ENCODE measurements at places on chromosomes 7 and 10.

DNA sequence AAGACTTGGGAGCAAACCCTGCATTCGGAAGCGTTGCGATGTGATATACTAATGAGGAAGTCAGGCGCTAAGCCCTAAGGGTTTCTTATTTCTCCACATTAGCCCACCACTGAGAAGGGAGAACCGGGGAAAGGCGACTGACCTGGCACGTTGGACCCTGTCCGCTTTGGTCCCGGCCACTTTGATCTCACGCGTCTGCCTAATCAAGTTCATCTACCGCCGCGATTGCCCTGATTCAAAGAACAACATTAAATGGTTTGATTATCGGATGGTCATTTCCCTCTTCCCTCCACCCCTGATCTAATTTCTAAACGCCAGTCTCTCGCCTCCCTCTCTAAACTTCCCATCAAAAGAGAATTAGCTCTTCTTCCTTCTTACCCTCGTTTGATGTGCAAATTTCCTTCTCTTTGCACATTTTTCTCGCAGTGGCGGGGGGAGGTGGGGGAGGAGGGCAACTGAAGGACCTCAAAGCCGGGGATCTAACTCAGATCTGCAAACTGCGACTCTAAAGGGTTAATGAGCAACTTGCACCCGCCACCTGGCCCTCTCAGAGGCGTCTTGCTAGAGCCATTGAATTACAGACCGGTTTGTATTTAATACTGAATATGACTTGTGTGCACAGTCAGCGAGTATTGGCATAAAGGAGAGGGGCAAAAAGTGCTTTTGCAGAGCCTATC lies 687 bp upstream of the DKK1 start:
- no peak for DNase-seq

DNA sequence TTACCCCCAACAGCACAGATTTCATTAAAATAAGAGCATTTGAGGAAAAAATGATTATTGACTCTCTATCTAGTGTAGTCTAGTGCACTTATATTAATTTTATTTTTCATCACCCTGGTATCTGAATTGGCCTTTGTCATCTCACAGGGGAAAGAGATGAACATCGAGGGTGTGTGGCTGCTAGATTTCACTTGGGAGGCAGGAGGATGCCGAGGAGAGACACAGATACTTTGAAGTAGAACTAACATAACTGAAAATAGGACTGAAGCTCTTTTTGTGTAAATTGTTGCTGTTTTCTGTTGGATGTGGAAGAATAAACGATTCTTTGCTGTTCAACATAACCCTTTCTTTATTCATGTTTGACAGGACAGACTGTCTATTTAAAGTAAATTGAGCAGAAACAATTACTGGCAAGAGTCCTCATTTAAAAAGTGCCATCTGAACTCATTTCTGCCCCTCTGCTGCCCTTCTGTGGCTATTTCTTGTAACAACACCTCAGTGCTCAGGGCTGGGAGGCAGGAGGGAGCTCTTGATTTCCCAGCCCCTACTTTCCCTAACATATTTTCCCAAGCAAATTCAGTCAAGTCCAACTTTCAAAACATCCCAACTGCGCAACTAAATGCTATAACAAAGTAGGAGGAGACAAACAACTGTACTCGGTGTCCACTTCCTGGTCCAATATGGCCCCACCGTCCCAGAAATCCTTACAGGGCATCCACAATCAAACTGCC lies 15.6 kb downstream of the LYZL1 start:
- peak; percentile 27 for DNase-seq

DNA sequence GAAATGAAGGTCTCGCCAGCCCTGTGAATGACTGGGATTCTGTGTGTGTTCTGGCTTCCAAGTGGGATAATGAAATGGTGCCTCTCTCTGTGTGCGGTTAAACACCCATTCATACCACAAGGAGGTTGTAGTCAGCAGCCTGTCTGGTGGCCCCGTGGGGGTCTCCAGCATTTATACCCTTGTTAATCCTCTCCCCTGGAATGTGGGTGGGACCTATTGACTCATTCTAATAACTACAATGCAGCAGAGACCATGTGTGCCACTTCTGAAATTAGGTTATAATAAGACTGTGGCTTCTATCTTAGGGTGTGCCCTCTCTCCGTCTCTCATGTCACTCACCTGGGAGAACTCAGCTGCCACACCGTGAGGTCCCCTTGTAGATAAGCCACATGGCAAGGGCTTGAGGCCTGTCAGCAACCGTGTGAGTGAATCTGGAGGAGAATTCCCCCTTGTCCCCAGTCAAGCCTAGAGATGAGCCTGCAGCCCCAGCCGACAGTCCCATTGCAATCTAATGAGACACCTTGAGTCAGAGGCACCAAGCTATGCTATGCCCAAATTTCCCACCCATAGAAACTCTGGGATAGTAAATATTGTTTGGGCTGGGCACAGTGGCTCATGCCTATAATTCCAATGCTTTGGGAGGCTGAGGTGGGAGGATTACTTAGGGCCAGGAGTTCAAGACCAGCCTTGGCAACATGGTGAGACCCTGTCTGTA lies 106.8 kb downstream of the GALNT17 start:
- DNase-seq = no peak

DNA sequence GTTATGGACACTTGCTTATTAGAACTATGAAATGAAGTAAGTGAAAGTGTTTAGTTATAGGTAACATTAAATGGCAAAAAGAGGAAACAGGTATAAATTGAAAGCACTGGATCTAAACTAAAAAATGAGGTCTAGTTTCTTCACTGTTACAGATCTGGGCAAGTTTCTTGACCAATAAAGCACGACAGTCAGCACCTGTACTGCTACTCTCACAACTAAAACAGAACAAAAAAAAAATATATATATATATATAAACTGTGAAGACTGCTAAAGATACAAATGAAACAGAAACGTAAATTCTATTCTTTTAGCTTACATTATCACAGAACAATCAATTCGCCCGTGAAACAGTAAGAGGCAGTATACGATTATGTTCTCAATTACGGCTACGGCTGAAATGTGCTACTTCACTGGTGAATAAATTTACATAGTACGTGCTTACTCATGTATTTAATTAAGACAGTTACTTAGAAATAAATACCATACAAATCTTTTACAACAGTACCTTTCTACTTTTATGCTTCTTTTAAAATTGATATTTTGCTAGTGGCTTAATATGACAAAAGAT lies 4.2 kb downstream of the AHR start:
- no peak for DNase-seq

DNA sequence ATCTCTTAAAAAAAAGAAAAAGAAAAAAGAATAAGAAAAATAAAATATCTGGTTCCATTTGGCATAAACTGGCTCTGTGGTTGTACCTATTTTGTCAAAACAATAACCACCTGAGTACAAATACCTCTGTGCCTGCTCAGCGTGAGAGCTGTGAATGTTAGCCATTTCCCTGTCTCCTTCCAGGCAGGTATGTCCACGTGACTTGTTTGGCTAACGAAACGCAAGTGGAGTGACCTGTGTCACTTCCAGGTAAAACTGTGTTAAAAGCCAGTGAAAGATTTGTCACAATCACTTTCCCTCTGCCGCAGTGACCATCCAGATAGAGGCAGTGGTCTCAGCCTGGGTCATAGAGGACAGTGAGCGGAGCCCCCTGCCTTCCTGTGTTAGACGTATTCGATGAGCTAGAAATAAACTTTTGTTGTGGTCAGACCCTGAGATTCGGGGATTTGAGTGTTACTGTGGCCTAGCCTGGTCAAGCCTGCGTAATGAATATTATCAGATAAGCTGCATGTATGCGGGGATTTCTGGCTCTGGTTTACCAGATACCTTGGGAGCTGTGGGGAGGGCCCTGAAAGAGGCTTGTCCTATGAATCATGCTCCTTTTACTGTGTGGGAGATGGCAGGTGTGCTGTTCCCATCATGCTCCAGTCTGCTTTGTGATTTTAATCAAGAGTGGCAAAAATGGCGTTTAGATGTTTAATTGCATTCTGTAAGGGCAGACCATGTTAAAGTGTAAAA lies 3.8 kb downstream of the PTER start:
- peak; percentile 33 for DNase-seq
